ENCODE measurements at places on chromosomes 16 and 17.
A peak's percentile ranks its signal among the peaks of the same experiment; 100 is the strongest.

- peak; percentile 67 for DNase-seq
Measured at GRCh38 chr17:73192206-73192893, 505 bp upstream of the COG1 start.

GRCh38 chr17:75824666-75825065 is 19.5 kb downstream of the UNC13D start:
- DNase-seq: no peak

- peak; percentile 21 for DNase-seq
Measured at GRCh38 chr16:58393138-58393504, 850 bp downstream of the GINS3 start.

- peak; percentile 87 for DNase-seq
Measured at GRCh38 chr16:87202346-87202745, 114.8 kb downstream of the C16orf95 start.

DNA sequence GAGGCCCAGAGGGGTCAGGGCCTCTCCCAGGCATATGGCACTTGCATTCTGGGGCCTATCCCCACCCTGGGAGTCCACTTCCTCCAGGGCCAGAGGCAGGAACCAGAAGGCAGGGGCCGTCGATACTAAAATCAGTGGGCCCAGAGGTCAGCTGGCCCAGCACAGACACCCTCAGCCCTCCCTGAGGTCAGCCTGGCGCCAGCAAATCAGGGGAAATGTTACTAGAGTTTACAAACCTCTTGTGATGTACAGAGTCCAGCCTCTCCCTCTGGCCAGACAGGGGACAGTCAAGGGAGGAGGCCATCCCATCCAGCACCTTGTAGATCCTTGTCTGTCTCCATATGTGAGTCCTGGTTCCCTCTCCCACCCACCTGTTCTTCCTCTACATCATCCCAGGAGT is 10.8 kb downstream of the CDH5 start:
- DNase-seq: no peak

DNA sequence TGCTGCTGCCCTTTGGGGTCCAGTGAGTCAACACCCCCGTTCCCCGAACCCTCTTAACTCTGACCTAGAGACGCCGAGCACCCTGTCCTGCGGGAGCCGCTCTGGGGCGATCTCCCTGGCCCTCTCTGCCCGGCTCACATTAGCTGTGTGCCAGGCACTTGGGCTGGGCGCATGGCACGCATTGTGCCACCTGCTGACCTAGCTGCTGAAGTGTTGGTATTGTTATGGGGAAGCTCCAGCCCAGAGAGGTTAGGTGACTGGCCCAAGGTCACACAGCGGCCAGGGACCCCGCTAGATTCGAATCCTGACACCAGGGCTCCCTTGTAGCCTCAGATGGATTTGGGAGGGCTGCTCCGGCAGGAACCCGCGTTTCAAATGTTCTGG is 1.1 kb downstream of the HSD17B1 start:
- DNase-seq: no peak

- DNase-seq: no peak
Measured at GRCh38 chr17:45828582-45829133, 16.0 kb upstream of the SPPL2C start.

DNA sequence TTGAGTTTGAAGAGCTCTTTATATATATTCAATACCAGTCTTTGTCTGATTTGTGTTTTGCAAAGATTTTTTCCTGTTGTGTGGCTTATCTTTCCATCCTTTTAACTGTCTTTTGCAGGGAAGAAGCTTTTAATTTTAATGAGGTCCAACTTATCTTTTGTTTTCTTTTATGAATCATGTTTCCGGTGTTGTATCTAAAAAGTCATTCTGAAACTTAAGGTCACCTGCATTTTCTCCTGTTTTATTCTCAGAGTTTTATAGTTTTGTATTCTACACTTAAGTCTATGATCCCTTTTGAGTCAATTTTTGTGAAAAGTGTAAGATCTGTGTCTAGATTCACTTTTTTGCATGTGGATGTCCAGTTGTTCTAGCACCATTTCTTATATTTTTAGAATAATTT is 24.6 kb upstream of the COX10 start:
- DNase-seq: peak; percentile 32

- peak; percentile 52 for DNase-seq
Measured at GRCh38 chr17:67443931-67444595, 67.0 kb downstream of the PITPNC1 start.

- no peak for DNase-seq
Measured at GRCh38 chr17:76566988-76567431, 18.6 kb downstream of the ST6GALNAC2 start.

DNA sequence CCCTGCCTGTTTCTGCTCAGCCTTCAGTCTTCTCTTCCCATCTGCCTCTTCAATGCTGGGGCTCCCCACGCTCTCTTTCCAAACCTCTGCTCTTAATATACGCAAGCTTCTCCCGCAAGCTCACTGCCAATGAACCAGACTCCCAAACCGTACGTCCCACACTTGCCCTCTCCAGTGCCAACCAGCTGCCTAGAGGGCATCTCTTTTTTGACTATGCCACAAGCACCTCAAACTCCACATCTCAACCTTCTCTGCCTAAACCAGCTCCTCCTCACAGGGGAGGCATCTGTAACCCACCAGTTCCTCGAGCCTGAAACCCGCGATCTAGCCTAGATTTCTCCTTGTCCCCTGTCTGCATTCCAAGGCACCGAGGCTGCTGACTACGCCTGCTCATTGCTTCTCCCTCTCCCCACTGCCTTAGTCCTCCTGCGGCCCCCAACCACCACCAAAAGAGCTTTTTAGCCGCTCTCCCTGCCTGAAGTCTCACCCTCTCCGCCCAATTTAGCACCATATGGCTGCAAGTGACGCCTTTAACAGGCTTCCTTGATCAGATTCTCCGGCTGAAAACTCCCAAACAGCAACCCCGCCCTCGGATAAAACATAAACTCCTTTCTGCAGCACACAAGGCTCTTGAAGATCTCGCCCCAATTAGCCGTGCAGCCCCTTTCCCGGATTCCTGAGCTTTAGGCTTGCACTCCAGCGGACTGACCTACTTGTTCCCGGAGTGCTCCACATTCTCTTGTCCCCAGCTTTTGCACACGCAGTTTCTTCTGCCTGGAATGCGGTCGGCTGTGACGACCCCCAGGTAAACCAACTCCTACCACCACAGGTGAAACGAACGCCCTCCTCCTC is 1.5 kb downstream of the GGA2 start:
- peak; percentile 33 for DNase-seq

- DNase-seq: no peak
Measured at GRCh38 chr16:83899978-83900377, 1.1 kb downstream of the MLYCD start.

GRCh38 chr17:31789707-31790505 is 69.1 kb downstream of the COPRS start:
- no peak for DNase-seq
